Stimulated activated CD8-positive, alpha-beta memory T cell treated with anti-CD3 and anti-CD28 coated beads, Interleukin-4, amount 100 ng/mL, for 24 hours (primary cell): ENCODE measurements at places on chromosomes 7 and 10.

DNA sequence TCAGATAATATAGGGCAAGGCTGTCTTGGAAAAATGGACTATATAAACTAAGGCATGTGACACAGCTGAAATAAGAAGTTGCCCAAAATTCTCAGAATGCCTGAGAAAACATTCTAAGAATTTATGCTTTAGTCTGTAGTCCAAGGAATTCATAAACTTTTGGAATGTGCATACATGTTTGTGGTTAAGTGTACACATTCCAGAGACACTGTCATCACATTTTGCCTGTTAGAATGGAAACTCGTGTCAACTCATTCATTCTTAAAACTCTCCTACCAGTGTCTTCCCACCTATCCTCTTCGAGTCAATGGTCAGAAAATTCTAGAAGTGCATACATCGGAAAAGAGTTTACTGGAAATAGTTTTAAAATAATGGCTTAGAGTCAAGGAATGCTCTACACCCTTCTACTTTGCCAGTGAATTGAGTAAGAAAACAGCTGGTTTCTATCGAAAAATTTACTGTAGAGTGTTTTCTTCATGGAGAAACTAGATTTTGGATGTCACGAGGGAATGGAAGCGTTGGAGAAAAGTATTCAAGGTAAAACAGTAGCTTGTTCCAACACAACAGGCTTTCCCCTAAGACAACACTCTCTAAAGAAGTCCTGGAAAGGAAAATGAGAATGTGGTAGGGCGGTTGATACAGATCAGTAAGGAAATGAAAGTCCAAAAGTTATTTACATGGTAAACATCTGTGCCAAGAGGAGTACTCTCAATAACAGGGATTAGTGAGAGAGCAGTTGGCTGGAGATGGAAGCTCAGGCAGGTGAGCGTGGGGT, 1177.6 kb upstream of the C7orf33 start:
- no peak for DNase-seq

- DNase-seq, result no peak
Observed at GRCh38 chr7:149468208-149468607, 7.3 kb upstream of the ZNF777 start.

- no peak for DNase-seq
Observed at GRCh38 chr7:40987571-40987970, 715.3 kb downstream of the INHBA start.

DNA sequence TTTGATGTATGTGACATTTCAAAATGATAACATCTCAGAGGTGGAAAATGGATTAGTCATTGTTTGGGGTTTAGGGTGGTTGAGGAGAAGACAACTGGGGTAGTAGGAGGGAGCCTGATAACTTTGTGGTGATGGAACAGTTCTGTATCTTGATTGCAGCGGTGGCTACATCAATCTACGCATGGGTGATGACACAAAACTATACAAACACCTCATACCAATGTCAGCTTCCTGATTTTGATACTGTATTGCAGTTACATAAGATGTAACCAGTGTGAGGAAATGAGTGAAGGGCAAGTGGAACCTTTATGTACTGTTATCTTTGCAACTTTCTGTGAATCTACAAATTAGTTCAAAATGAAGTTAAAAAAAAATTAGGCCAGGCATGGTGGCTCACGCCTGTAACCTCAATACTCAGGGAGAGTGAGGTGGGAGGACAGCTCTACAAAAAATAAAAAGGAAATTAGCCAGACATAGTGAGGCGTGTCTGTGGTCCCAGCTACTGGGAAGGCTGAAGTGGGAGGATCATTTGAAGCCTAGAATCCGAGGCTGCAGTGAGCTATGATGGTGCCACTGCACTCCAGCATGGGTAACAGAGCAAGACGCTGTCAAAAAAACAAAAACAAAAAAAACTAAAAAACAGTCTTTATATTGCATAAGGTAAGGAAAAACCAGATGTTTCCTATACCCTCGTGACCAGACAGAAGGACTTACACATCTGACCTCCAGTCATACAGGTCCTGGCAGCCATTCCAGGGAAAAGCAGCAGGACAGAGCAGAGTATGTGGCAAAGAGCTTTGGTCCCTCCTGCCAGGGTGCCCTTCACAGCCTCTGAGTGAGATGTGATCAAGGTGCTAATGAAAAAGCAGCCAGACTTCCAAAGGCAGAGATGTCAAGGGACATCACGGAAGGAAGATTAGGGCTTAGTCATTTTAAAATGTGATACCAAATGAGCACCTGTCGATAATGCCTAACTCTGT, 50.8 kb downstream of the CYTH3 start:
- DNase-seq, result no peak

- peak; percentile 43 for DNase-seq
Observed at GRCh38 chr7:139620676-139621344, 97.3 kb downstream of the CLEC2L start.

- DNase-seq, result no peak
Observed at GRCh38 chr7:150379441-150380379, 580 bp downstream of the ZNF775 start.

- no peak for DNase-seq
Observed at GRCh38 chr10:30562787-30563186, 66.8 kb downstream of the LYZL2 start.

- DNase-seq, result no peak
Observed at GRCh38 chr10:69181433-69181832, 1.4 kb downstream of the SUPV3L1 start.

DNA sequence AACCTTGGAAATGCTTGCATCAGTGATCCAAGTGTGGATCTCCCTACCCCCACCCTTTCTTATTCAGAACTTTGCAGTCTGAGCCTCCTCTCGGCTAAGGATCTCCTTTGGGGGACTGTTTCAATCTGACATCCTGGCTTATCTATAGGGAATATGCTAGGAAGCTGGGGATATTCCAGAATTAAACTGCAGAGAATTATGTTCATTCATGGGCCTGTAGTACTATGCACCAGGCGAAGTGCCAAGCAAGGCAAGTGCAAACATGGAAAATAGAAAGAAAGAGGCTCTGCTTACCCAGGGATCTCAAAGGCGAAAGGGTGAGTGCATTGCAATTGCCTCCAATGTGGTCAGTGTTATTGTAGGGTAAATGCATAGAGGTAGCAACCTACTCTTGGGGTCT, 96.5 kb downstream of the CACNB2 start:
- DNase-seq, result no peak

- DNase-seq, result no peak
Observed at GRCh38 chr7:33298848-33299247, 169.5 kb downstream of the BBS9 start.

- DNase-seq, result no peak
Observed at GRCh38 chr7:90251304-90251635, 6.3 kb downstream of the CFAP69 start.

- DNase-seq, result no peak
Observed at GRCh38 chr7:39291628-39292410, 274.4 kb upstream of the YAE1 start.

DNA sequence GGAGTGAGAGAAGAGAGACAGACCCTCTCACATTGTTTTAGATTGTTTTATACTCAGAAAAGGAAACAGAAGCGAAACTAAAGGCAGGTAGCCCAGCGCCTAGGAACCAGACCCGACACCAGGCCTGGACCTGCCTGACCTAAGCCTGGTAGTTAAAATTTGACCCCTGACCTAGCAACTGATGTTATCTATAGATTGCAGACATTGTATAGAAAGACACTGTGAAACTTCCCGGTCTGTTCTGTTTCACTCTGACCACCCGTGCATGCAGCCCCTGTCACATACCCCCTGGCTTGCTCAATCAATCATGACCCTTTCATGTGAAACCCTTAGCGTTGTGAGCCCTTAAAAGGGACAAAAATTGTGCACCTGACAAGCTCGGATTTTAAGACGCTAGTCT, 31.6 kb downstream of the VIPR2 start:
- no peak for DNase-seq

GRCh38 chr10:123741146-123741545, 75.0 kb downstream of the GPR26 start:
- DNase-seq, result no peak

DNA sequence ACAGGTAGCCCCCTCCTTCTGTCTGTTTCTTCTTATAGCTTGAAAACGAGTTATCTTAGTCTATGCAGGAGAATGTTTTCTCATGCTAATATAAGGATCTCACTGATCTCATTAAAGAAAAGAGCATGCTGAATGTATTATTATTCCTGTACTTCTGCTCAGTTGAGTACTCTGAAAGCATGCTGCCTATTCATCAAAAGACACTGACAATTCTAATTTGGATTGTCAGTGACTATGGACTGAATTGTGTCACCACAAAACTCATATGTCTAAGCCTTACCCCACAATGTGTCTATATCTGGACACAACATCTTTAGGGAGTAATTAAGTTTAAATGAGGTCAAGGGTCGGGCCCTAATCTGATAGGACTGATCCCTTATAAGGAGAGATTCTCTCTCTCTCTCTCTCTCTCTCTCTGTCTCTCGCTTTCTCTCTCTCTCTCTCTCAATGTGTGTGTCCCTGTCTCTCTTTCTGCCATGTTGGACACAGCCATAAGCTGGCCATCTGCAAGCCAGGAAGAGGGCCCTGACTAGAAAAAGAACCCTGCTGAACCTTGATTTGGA, 98.4 kb downstream of the GNAT3 start:
- DNase-seq, result no peak

GRCh38 chr10:20871970-20872369, 25.1 kb downstream of the NEBL start:
- no peak for DNase-seq

DNA sequence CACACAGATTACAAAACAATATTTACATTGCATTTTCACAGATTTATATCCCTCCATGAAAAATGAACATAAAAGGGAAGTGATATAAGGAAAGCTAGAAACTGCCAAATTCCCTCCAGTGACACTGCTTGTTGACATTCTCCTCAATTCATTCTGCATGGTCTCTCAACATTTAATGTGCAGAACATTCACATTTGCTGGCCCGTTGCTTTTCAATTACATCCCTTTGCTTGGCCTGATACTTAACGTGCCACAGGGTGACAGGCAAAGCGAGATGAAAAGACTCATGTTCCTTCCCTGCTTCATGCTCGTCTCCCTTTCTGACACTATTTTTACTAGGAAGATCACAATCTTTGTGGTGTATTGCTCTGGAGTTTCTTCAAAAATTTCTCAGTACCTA, 1019.7 kb upstream of the LRRN3 start:
- no peak for DNase-seq

- no peak for DNase-seq
Observed at GRCh38 chr7:80908360-80908797, 10.5 kb downstream of the SEMA3C start.

DNA sequence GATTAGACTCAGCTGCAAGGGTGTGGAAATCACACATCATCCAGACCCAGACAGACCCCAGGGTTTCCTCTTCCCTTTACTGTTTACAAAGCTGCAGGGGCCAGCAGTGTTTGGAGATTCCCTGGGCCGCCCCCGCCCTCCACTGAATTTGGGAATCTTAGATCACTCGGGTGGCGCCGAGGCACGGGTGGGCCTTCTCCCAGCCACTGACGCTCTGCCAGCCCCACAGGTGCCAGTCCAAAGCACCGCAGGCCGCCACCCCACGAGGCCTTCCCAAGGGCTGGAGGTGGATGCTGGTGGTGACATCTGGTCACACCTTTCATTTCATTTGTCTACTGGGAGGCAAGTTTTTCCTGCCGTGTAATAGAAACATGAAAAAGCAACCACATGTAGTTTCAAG, 439.4 kb upstream of the FOXK1 start:
- DNase-seq, result no peak

DNA sequence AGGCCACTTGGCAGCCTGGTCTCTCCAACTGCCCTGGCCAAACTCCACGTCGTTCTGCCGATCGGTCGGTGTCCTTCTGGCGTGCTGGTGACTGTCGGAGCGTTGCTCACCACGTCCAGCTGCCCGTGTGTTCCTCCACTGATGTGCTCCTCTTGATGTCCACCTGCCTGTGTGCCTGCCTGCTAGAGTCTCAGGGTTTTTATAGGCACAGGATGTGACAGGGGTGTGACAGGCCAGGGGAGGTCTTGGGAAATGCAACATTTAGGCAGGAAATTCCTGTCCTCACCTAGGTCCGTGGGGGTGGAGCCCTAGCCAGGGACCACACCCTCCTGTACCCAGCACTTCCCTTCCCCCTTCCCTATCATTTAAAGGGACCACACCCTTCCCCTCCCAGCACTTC, 25.2 kb upstream of the CFAP46 start:
- DNase-seq, result no peak

GRCh38 chr10:124069341-124070264, 23.8 kb downstream of the CHST15 start:
- DNase-seq, result no peak

- DNase-seq, result no peak
Observed at GRCh38 chr7:5553298-5553877, 129.8 kb upstream of the TNRC18 start.

DNA sequence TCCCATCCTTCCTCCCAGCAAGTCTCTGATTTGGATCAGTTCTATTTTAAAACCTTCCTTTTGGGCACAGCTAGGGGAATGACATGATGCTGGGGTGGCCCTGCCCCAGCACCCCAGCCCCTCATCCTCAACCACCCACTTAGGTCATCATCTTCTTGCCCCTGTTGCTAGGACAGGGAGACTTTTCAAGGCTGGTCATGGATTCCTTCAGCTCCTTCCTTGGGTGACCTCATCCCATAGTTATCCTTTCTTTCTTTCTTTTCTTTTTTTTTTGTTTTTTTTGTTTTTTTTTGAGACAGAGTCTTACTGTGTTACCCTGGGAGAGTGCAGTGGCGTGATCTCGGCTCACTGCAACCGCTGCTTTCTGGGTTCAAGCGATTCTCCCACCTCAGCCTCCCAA, 127.2 kb downstream of the WDFY4 start:
- DNase-seq, result no peak

DNA sequence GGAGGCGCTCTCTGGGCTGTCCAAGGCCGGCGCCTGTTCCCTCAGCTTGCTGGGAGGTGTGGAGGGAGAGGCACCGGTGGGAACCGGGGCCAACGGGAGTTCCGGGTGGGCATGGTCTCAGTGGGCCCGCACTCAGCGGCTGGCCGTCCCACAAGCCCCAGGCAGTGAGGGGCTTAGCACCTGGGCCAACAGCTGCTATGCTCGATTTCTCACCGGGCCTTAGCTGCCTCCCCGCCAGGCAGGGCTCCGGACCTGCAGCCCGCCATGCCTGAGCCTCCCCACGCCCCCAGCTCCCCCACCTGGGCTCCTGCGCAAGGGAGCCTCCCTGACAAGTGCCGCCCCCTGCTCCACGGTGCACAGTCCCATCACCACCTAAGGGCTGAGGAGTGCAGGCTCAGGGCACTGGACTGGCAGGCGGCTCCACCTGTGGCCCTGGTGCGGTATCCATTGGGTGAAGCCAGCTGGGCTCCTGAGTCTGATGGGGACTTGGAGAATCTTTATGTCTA, 276.5 kb downstream of the SH2D4B start:
- no peak for DNase-seq

- no peak for DNase-seq
Observed at GRCh38 chr7:151885202-151885580, 8.3 kb upstream of the PRKAG2 start.

DNA sequence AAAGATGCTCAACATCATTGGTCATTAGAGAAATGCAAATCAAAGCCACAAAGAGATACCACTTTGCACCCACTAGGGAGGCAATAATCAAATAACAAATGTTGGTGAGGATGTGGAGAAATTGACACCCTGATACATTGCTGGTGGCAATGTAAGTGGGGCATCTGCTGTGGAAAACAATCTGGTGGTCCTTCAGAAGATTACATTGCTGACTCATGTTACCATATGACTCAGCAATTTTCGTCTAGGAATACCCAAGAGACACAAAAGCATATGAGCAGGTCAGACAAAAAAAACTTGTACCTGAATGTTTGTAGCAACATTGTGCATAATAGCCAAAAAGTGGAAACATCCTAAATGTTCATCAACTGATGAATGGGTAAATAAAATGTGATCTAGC, 4.9 kb upstream of the CLDN3 start:
- DNase-seq, result no peak
